Activated CD4-positive, alpha-beta T cell treated with anti-CD3 and anti-CD28 coated beads for 24 hours (primary cell): ENCODE measurements at places on chromosomes 3 and 15.

- DNase-seq, result no peak
Observed at GRCh38 chr3:128448491-128448890, 18.2 kb downstream of the DNAJB8 start.

DNA sequence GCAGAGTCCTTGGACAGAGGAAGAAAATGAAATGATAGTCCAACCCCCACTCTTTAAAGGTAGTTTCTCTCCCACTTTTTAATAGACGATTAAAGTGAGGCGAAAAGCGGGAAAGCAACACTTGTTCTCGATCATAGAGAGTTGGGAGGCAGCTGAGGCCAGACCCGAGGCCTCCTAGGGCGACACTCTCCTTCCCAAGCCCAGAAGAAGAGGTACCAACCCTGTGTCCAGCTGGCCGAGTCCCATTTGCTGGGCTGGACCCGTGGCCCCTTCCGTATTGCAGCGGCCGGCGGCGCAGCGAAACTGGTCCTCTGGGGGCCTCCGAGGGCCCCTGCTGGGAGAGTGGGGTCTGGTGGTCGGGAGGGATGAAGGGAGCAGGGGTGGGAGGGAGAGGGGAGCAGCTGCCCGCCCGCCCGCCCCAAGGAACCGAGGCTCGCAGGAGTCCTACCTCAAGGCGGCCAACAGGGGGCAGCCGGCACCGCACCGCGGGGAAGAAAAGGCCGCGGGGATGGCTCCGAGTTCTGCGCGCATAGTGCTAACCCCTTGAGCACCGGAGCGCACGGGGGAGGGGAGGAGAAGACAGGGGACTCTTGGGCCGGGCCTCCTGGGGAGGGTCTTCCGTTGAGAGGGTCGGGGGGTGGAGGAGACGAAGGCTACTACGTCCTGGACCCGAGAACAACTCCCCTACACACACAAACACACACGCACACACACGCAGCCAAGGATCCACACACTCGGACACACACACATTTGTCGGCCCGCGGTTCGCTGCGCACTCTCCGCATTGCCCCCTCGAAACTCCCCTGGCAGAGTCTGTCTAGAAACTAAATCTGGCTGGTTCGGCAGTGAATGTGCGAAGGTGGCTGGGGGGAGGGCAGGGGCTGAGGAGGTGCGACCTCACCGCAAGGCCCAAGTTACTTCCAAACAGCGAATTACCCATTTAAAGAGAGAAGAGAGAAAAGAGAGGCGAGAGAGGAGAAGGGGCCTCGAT is 2.0 kb downstream of the WNT5A start:
- peak; percentile 13 for DNase-seq

- DNase-seq, result no peak
Observed at GRCh38 chr3:66355997-66356396, 135.2 kb downstream of the SLC25A26 start.

- no peak for DNase-seq
Observed at GRCh38 chr3:196629228-196629627, 10.3 kb upstream of the NRROS start.

- no peak for DNase-seq
Observed at GRCh38 chr3:9290566-9290965, 41.1 kb upstream of the SRGAP3 start.

- no peak for DNase-seq
Observed at GRCh38 chr3:171177056-171177455, 150.5 kb upstream of the SLC2A2 start.

- peak; percentile 86 for DNase-seq
Observed at GRCh38 chr15:40593588-40594428, at the start of gene KNL1. Gene KNL1 (plus strand): TSS chr15:40594249. CDS start chr15:40602932, 8,683 bp downstream.

- DNase-seq, result no peak
Observed at GRCh38 chr15:92903631-92903965, 3.5 kb downstream of the CHD2 start.

- no peak for DNase-seq
Observed at GRCh38 chr15:100355342-100355741, 13.6 kb upstream of the ADAMTS17 start.

GRCh38 chr3:102449341-102449740 is 14.5 kb downstream of the ZPLD1 start:
- no peak for DNase-seq

- DNase-seq, result no peak
Observed at GRCh38 chr15:77504306-77504705, 83.6 kb downstream of the HMG20A start.

- DNase-seq, result no peak
Observed at GRCh38 chr3:194907811-194908210, 222.1 kb downstream of the FAM43A start.
